Mesothelial cell of epicardium (in vitro differentiated cells): ENCODE measurements at places on chromosomes 2 and 18.

- no peak for DNase-seq
These were observed 40.4 kb downstream of the GRHL1 start for GRCh38 chr2:9991829-9992273.

DNA sequence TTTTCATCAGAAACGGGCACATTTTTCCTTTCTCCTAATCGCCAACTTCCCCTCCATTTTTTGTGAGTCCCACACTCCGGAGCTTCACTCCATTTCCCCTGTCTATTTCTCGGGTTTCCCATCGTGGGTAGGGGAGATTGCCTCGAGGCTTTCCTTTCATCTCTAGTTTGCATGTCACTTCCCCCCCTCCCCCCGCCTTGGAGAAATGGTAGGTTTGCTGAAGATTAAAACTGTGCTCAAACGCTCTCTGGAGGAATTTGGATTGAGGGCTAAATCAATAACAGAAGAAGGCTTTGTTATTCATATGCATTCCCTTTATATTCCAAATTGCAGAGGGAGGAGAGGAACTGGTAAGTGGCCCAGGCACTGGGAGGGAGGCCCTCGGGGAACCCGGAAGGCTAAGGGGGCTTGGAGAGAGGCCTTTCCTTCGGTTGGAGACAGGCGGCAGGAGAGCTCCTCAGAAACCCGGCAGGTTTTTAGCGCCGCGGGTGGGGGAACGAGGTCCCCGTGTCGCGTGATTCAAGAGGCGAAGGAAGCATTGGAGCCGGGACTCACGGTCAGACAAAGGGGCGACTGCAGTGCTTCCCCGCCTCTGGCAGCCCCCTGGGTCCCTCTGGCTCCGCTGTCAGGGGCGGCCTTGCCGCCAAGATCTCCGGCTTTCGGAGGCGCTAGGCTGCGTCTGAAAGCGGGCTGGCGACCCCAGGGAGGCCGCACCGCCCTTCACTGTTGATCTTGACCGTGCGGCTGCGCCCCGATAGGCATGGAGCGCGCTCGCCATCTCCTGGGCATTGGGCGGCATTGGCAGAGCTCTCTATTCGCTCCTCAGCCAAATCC lies 2.4 kb upstream of the HOXD12 start:
- no peak for DNase-seq

DNA sequence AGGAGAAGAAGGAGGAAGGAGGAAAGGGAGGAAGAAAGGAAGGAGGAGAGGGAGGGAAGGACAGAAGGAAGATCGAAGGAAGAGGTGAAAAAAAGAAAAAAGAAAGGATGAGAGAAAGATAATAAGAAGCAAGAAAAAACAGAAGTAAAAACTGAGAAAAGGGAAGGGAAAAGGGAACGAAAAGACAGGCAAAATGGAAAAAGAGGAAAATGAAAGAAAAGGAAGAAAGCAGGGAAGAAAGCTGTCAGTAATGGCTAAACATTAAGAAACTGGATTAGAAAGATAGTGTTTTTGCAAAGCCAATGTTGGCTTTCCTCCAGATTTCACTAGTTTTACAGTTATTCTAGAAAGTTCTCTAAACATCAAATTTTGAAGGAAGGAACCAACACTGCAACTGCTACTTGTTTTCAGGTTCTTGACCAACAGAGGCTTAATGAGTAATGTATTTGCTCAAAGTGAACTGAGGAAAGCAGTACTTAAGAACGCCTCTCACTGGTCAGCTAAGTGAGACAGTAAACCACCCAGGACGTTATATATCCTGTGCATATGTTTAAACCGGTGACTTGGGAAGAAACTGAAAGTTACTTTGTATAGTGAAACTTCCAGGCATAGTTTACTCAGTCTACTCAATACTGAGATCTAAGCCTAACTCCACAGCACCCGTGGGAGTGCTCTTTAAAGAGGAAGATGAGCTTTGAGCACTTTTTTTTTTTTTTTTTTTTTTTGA lies 286.2 kb upstream of the TRIB2 start:
- no peak for DNase-seq

DNA sequence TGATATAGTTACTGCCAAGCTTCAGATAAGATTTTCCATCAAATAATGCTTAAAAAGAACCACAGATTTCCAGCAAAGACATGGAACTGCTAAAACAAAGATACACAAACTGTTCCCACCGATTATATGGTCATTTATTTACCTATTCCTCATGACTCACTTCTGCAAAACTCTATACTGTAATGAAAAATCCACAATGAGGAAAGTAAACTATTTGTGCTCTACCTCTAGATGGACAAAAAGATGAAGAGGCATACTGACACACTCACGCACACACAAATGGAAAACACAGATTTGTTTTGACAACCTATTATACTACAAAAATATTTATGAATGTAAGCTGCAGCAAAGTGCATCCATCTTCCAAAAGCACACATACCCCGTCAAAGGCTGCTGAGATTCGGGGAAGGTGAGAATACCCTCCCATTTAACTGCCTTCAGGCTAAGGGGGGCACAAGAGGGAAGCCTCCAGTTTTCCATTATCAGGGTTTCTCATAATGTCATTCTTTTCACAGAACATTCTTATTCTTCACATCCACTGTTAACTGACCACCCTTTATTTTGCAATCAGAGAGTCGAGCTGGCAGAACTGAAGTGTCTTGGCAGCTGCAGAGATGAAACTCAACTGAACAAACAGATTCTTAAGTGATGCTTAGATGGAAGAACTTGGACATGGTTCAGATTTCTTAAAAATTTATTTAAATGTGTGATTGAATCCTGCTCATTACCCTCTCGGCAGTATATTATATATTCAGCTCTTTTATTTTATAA lies 115.9 kb upstream of the TANK start:
- DNase-seq: no peak

- DNase-seq: no peak
These were observed 1.8 kb upstream of the SLC19A3 start for GRCh38 chr2:227719641-227720040.

GRCh38 chr2:78993518-78994148 lies 31.9 kb upstream of the REG3G start:
- DNase-seq: no peak

GRCh38 chr2:100174026-100174431 lies 31.6 kb upstream of the AFF3 start:
- DNase-seq: no peak

GRCh38 chr2:24739354-24740025 lies 53.7 kb downstream of the PTRHD1 start:
- DNase-seq: no peak

- DNase-seq: no peak
These were observed 127.0 kb downstream of the FAM168B start for GRCh38 chr2:130966149-130966774.

DNA sequence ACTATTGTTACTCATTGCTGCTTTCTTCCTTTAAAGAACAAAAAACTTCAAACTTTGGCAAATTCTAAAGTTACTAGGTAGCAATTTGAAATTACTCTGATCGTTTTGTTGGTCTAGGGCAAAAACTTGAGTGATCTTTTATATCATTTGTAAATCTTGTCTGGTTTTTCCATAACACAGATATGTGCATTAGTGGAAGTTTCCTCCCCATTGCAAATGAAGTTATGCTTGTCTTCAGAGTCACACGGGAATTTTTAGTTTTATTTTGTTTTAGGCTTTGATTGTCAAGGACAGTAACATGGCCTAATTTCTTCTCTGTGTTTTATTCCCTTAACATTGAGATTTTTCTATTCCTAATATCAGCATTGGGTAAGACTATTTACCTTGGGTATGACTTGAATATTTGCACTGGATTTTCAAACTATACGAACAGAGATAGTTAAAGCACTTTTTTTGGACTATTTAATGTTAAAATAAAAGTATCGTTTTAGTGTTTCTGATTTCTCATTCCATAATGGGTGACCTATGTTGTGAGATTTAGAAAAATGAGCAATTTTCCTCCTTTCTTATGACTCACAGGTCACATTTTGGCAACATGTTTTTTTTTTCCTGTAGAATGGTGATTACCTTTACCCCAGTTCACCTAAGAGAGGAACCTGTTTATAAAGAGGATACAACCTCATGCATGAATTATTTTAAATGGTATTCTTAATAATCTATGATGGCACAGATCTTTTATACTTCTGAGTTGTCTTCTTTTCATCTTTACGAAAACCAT lies 65.0 kb downstream of the BABAM2 start:
- DNase-seq: no peak

DNA sequence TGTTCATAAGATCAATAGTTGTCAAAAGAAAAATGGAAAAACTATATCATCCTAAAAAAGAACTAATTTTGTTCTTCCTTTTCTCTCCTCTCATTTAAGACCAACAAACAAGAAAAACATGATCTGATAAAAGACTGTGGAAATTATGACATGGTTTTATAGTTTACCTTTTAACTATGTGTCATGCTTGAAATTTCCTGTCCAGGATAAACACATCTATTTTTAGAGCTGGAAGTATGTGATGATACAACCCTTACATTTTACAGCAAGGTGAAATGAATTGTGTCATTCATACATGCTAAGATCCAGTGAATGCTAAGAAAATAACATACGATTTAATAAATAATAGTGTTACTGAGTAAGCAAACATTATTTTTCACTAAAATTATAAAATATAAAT lies 89.9 kb downstream of the GULP1 start:
- no peak for DNase-seq

- no peak for DNase-seq
These were observed 67.3 kb downstream of the APOB start for GRCh38 chr2:20976527-20976926.

- no peak for DNase-seq
These were observed 1.4 kb upstream of the CAB39 start for GRCh38 chr2:230711224-230711623.

DNA sequence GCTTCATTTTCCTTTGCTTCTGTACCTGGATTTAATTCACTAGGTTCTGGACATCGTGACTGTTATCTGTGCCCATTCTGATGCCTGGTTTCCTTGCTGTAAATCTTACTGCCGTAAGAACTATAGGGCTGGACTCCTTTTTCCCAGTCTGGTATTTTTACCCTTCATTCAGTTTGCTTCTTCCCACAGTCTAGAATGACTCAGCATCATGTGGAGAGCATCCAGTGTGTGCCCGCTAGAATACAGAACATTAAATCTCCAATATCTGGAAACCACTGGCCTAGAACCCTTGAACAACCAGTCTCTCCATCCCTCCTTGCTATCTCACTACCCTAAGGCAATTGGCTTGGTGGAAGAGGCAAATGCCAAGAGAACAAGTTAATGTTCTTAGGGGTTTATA lies 1075.4 kb upstream of the ZEB2 start:
- DNase-seq: no peak

- no peak for DNase-seq
These were observed 8.0 kb downstream of the UGT1A1 start for GRCh38 chr2:233768076-233768475.

GRCh38 chr2:54704688-54705605 lies 18.5 kb upstream of the EML6 start:
- no peak for DNase-seq

DNA sequence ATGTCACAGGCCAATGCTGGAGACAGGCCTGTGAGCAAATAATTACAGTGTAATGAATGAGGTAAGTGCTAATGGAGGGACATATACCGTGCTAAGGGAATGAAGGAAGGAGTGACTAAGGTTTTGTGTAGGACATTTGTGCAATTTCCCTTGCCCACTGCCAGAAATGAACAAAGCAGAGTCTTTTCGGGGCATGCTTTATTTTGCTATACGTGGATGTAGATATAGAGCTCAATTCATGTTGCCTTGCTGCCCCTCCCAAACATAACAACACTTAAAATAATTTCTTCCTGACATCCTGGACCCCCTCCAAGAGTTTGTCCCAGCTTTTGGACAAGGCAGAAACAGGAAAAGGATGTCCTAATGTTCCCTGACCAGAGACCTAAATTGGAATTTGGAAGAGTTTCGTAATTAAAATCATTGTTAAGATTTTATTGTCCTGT lies 23.7 kb upstream of the CD28 start:
- DNase-seq: no peak

GRCh38 chr2:134087371-134087921 lies 166.4 kb upstream of the MGAT5 start:
- no peak for DNase-seq

DNA sequence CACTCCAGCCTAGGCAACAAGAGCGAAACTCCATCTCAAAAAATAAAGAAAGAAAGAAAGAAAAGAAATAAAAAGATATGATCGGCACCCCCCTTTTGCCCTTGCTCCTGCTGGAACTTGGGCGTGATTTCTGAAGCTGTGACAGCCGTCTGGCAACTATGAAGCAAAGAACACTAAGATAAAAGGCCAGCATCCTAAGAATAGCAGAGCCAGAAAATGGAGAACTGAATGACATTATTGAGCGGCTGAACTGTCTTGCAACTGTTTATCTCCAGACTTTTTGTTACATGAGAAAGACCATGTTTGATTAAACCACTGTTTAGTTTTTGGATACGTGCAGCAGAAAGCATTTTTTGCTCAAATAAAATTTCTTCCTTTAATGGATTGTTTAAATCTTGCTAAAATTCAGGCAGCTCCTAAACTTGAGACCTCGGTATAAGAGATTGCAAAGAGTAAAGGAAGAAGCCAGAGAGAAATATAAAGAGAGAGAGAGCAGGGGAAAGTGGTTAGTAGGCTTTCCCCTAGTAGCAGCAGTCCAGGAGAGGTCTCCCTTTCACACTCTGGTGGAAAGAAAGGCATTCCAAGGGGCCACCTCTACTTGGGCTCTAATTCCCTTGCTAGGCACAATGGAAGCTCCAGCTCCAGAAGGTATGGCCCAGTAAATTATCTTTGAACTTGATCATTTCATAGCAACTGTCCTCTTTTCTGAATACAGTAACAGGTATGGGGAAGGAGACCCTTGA lies 8.2 kb upstream of the MBD2 start:
- DNase-seq: no peak

GRCh38 chr2:126543081-126543480 lies 112.9 kb upstream of the GYPC start:
- no peak for DNase-seq

GRCh38 chr2:106020032-106020431 lies 174.1 kb downstream of the UXS1 start:
- no peak for DNase-seq

DNA sequence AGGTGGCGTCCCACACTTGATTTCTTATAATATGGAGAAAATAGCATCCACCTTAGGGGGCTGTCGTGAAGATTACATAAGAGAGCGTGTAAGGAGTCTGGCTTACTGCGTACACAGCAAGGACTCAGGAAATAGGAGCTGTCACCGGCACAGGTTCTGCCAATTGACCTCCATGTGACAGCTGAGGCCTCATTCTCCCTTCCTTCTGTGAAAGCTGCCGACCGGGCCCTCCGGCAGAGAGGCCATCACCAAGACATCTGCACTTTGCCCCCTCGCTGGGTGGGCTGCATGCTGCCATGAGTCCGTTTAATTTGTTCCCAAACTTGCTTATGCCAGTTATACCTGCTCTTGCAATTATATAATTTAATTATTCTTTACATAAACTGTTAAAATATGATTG lies 27.7 kb downstream of the HS1BP3 start:
- no peak for DNase-seq

GRCh38 chr2:232942831-232943230 lies 70.2 kb downstream of the NGEF start:
- DNase-seq: no peak

DNA sequence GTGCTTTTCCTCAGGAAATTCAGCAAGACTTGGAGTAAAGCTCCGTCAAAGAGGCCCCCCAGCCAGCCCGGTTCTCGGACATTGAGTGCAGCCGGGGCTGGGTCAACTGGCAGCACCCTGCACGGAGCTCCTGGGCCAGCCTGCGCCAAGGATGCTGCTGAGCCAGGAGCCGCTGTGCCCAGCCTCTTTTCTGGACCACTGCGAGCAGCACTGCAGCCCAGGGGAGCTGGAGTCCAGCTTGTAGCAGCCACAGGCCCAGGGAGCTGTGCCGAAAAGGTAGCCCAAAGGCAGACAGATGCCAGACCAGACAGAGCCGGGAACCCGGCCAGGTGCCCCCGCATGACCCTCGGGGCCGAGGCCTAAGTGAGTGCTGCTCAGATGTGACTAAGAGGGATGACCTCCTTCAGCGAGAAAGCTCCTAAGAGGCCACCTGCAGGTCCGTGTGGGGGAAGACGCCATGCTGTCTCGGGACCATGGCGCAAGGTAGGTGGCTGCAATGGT lies 7.3 kb downstream of the CLHC1 start:
- no peak for DNase-seq
